Right atrium auricular region (tissue), 2 donors: ENCODE measurements at places on chromosomes 3 and 15. TPM values are rescaled to one million over a fixed set of nuclear protein-coding genes. Genes with fewer than 3 reads are reported as not detected.

TM4SF1 gene
- total RNA-seq, result 211 TPM

STAB1 gene
- total RNA-seq, result 46.5 TPM

DNA sequence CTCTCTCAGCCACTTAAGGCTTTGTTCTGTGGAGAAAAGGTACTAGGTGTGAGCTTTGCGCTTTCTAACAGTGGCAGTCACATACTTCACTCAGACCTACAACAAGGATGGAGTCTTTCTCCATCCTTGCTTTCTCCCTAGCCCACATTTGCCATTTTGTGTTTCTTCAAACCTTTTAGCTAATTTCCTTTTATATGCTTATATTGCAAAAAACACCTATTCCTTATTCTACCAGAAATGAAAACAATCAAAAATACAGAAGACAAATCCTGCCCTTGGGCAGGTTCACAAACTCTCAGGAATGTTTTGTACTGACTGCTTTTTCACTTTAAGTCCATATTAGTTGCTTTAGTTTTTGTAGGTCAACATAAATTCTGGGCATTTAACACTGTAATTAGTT, 914.2 kb downstream of the SQOR start:
- H3K27ac ChIP-seq, result no peak overlapping the region
- H3K27me3 ChIP-seq, result no peaks in the 10 kb centered on the region
- DNase-seq, result no peak
- H3K4me1 ChIP-seq, result no peaks in the 10 kb centered on the region

DNA sequence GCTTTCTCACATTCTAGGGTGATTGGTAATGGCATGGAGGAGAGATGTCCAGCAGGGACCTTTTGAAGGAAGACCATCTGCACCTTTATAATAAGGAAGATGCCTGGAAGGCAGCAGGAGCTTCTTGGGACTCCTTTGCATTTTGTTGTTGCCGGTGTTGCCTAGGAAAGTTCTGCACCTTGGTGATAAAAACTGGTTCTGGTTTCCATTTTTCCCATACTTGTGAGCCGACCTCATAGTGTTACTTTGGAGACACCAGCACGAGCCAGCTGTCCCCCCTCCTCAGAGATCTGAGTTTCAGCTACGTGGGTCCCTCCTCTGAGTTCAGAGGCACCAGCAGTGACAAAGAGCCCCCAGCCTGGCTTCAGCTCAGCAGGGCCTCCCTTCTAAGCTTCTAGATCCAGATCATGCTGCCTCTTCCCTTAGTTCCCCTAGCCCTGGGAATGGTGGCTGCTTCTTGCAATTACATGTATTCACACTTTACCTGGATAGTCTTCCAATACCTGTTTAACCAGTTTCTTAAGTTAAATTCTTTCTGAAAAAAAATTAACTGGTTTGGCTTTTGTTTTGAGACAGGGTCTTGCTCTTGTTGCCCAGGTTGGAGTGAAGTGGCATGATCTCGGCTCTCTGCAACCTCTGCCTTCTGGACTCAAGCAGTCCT, 18.0 kb upstream of the FSTL1 start:
- H3K27me3 ChIP-seq, result no peaks in the 10 kb centered on the region
- no peaks in the 10 kb centered on the region for H3K36me3 ChIP-seq
- H3K4me1 ChIP-seq, result peaks cover 6% of the 10 kb centered on the region
- no peak overlapping the region for H3K4me3 ChIP-seq
- no peak for DNase-seq

DNA sequence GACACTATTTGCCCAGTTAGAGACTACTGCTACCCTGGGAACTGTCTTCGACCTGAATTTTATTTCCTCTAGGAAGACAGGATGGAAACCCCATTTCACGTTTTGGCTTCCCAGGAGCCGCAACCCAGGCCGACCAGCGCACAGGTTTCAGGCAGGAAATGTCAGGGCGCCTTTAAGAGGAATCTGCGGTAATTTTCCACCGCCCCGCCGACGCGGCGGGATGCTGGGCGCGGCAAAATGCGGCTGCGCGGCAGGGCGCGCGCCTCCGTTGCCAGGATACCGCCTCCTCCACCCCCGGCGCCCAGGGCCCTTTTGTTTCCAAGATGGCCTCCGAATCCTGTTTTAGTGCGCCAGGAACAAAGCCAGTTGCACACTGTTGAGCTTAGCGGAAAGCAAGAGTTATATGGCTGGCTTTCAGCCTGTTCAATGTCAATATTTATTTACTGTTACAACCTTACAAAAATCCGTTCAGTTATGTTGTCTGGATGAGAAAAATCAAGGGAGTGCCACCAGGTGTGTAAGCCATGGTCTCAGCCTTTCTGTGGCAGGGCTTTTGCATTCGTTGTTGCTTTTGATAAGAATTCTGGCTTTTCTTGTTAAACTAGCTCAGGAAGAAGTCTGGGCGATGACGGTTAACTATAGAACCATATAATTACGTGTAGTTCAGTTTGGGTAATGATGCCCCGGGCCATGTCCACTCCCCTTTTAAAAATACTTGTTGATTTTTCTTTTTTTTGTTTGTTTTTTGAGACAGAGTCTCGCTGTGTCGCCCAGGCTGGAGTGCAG, 79.7 kb upstream of the CHD2 start:
- H3K4me3 ChIP-seq, result peak overlapping the region; percentile 45
- H3K4me1 ChIP-seq, result peaks cover 23% of the 10 kb centered on the region
- DNase-seq, result peak; percentile 92
- no peaks in the 10 kb centered on the region for H3K36me3 ChIP-seq
- peak overlapping the region; percentile 78 for H3K27ac ChIP-seq

MNS1 gene
- 2.0 TPM for total RNA-seq

DNA sequence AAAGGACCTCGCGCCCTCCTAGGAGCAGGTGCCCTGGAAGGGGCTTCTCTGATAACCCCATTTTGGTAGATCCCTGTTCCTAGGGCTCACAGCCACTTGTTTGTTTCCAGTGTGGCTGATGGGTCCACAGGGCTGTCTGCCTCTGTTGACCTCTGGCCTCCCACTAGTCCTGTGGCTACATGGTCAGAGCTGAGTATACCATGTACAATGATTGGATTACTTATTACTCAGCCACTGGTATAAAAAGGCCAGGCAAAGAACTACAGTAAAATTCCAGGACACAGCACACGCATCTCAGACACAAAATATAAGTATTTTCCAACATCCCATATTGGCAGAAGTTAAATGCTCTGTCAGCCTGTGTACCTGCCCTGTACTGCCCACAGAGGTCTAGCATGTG, 277.3 kb downstream of the GABRG3 start:
- DNase-seq, result no peak
- no peaks in the 10 kb centered on the region for H3K36me3 ChIP-seq
- no peak overlapping the region for H3K4me3 ChIP-seq
- H3K27ac ChIP-seq, result no peak overlapping the region
- no peaks in the 10 kb centered on the region for H3K4me1 ChIP-seq
- H3K27me3 ChIP-seq, result no peaks in the 10 kb centered on the region

GRCh38 chr3:66472313-66473134, 28.3 kb downstream of the LRIG1 start:
- H3K27ac ChIP-seq, result peak overlapping the region; percentile 12
- DNase-seq, result no peak
- H3K4me1 ChIP-seq, result peaks cover 45% of the 10 kb centered on the region
- H3K4me3 ChIP-seq, result no peak overlapping the region

DNA sequence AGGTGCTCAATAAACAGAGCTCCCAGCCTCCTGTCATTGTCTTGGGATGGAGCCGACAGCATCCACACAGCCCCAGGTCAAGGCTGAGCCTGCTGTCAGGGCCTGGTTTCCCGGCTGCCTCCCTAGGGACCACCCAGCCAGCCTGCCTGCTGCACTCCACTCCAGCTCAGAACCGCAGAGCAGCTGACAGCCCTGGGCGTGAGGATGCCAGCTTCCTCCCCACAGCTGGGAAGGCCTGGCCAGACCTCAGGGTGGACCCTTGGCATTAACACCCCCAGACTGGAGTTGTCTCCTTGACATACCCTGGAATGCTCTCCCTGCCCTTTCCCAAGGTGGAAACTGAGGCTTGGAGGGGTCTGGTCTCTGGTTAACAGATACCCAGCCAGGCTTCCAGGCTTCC, 112.0 kb downstream of the WNT7A start:
- H3K36me3 ChIP-seq, result no peaks in the 10 kb centered on the region
- H3K4me1 ChIP-seq, result no peaks in the 10 kb centered on the region
- no peak overlapping the region for H3K4me3 ChIP-seq
- H3K27me3 ChIP-seq, result no peaks in the 10 kb centered on the region
- no peak for DNase-seq

SLC35G2 gene
- 8.7 TPM for total RNA-seq

- DNase-seq, result no peak
- peaks cover 26% of the 10 kb centered on the region for H3K4me1 ChIP-seq
- no peaks in the 10 kb centered on the region for H3K27me3 ChIP-seq
- no peaks in the 10 kb centered on the region for H3K36me3 ChIP-seq
These were observed 2.7 kb upstream of the C2CD4A start for GRCh38 chr15:62063825-62064635.

FAM81A gene
- 0.98 TPM for total RNA-seq

DNA sequence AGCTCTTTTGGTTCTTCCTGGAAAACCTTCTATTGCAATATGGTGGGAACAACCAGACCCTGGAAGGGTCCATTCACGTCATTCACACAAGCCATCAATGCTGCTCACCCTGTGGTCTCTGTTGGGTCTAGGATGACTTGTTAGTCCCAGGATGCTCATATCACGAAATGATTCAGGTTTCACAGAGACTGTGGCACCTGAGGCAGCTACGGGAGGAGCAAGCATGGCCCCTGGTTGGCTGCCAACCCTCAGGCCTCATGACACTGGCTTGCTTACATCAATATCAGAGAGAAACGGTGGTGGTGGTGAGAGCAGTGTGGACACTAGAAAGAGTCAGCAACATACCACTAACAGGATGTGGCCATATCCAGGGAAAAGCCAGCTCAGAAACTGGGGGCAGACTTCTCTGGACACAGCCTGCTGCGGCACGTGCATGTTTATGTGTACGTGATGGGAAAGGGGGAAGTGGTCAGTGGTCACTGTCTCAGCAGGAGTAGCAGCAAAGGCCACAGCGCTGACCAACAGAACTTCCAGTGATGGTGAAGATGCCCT, 208.9 kb upstream of the ST8SIA2 start:
- no peak overlapping the region for H3K4me3 ChIP-seq
- no peaks in the 10 kb centered on the region for H3K4me1 ChIP-seq
- no peaks in the 10 kb centered on the region for H3K27me3 ChIP-seq

GRCh38 chr15:94843060-94843459, 611.7 kb downstream of the MCTP2 start:
- no peak for DNase-seq
- no peaks in the 10 kb centered on the region for H3K4me1 ChIP-seq
- H3K36me3 ChIP-seq, result no peaks in the 10 kb centered on the region
- H3K27me3 ChIP-seq, result no peaks in the 10 kb centered on the region

- peak overlapping the region; percentile 36 for H3K27ac ChIP-seq
- DNase-seq, result no peak
- no peaks in the 10 kb centered on the region for H3K27me3 ChIP-seq
- no peaks in the 10 kb centered on the region for H3K4me1 ChIP-seq
- H3K4me3 ChIP-seq, result no peak overlapping the region
- H3K36me3 ChIP-seq, result no peaks in the 10 kb centered on the region
These were observed 6.1 kb downstream of the IL17RD start for GRCh38 chr3:57158813-57159738.

GOLGA8T gene
- total RNA-seq, result 0.39 TPM

DNASE1L3 gene
- 11.5 TPM for total RNA-seq

DNA sequence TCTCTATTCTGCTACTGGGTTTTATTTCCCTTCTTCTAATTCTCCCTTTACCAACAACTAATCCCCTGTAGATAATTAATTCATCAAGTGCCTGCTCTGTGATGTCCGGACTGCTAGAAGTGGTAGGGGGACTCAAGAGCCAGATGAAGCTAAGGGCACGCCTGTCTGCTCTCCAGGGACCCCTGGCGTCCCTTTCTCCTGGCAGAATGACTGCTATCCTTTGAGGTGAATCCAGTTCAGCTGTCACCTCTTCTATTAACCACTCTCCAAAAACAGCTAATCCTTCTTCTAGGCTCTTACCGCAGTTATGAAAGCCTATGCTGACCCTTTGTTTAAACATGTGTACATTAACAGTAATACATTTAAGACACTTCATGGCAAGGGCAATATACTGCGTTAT, 1.4 kb upstream of the CHRNA7 start:
- H3K4me3 ChIP-seq, result peak overlapping the region; percentile 64
- H3K27me3 ChIP-seq, result no peaks in the 10 kb centered on the region
- no peaks in the 10 kb centered on the region for H3K36me3 ChIP-seq
- no peak for DNase-seq

ZDHHC23 gene
- 2.0 TPM for total RNA-seq

DNA sequence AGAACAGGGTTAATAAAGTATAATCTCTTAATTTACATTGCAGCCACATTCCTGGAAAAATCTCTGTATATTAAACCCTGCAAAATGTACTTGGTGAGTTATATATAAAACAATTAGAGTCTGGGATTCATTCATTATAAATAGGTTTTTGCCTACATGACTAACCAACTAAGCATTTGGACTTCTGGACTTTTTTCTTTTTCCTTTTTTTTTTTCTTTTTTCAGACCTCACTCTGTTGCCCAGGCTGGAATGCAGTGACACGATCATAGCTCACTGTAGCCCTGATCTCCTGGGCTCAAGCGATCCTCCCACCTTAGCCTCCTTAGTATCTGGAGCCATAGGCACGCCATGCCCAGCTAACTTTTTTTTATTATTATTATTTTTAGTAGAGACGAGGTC, 4.5 kb downstream of the DNAJC13 start:
- H3K36me3 ChIP-seq, result no peaks in the 10 kb centered on the region
- no peak for DNase-seq
- H3K4me3 ChIP-seq, result no peak overlapping the region
- H3K27ac ChIP-seq, result no peak overlapping the region

OR5H6 gene
- total RNA-seq, result not detected

GRCh38 chr3:97721446-97721845, 43.1 kb upstream of the ARL6 start:
- no peak for DNase-seq
- no peaks in the 10 kb centered on the region for H3K27me3 ChIP-seq
- H3K36me3 ChIP-seq, result no peaks in the 10 kb centered on the region
- no peaks in the 10 kb centered on the region for H3K4me1 ChIP-seq
- no peak overlapping the region for H3K27ac ChIP-seq

CP gene
- total RNA-seq, result 68.4 TPM

DNA sequence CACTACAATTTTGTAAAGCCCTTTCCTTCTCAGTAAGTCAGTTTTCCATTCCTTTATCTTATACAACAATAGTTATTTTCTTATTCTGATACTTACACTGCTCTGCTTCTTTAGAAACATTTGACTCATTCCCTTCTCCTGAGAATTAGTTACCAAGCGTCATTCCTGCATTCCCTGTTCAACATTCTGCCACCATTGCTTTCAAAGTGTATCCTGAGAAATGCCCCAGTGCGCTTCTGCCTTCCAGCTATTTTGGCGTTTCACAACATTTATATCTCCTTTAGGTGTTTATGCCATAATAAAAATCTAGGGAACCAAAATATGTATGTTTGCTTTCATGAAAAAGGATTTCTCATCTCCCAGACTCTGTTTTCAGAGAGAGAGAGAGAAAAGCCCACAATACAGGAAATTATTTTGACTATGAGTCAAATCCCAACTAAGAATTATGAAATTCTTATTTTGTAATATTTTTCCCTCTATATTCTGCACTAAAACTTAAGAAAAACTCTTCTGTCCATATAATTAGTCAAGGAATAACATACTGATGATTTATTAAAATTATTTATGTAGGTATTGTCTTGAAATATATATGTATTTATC, 118.2 kb upstream of the RAP2B start:
- H3K27me3 ChIP-seq, result no peaks in the 10 kb centered on the region
- no peak overlapping the region for H3K27ac ChIP-seq
- peaks cover 4% of the 10 kb centered on the region for H3K4me1 ChIP-seq
- no peaks in the 10 kb centered on the region for H3K36me3 ChIP-seq

- H3K36me3 ChIP-seq, result no peaks in the 10 kb centered on the region
- no peaks in the 10 kb centered on the region for H3K4me1 ChIP-seq
- no peaks in the 10 kb centered on the region for H3K27me3 ChIP-seq
- H3K4me3 ChIP-seq, result no peak overlapping the region
These were observed 50.1 kb upstream of the ABHD2 start for GRCh38 chr15:89038146-89038545.
